ENCODE measurements at places on chromosomes 2 and 18.
A peak's percentile ranks its signal among the peaks of the same experiment; 100 is the strongest.

- DNase-seq: peak; percentile 84
Measured at GRCh38 chr2:219218732-219219701, at the start of gene ABCB6. TSS of gene ABCB6 (minus strand) at chr2:219218958. CDS start at chr2:219218673, 285 bp downstream.

DNA sequence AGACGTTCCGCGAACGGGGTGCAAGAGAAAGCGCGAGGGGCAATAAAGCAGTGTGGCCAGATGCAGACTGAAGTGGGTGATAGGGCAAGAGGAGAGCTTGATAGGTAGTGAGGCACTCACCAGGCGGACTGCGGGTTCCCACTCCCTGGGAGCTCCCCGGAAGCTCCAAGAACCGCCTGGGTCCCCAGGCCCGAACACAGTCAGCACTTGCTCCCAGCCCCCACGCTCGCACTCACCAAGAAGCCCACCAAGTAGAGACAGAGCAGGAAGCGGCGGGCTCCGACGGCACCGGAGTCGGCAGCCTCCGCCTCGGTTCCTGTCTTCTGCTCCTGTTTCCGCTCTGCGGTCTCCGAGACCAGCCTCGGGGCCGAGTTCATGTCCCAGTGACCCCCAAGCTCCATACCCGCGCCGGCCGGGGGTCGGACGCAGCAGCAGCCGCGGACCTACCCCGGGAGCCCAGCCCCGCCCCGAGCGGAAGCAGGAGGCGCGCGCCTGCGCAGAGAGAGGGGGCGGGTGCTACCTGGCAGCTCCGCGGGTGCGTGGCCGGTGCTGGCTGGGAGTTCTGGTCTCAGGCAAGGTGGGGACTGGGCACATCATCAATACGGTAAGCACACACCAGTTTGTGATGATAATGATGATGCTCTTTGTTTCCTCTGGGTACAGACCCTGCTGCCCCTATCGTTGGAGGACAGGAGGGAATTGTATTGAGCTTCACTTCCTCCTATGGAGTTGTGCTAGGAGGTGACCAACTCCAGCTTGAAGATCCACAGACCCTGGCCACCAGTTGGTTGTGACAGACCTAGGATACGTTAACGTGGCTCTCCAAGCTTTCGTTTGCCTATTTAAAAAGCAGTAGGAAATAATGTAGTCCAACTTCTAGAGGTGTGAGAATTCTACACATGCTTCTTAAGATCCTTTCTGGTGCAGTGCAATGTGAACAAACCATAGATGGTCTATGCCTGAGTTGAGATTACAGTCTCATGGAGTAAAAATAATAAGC is 25.1 kb upstream of the TMEM182 start:
- DNase-seq: peak; percentile 85

DNA sequence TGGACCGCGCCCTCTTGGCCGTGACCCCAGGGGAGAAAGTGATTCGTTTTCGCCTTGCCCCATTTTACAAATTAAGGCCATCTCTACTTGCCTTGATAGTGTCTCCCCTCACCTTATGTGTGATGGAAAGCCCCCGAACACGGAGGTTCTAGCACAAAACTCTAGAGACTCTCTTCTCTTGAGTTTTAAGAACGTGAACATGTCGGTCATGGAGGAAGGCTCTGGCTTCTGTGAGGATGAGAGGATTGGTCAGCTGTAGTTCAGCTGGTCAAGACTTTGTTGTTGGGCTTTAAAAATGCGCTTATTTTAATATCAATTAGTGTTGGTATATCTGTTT is 828 bp downstream of the DYNC1I2 start:
- no peak for DNase-seq

GRCh38 chr2:74947703-74948102 is 10.7 kb upstream of the POLE4 start:
- DNase-seq: no peak

GRCh38 chr2:240143801-240144648 is 3.6 kb upstream of the OTOS start:
- peak; percentile 71 for DNase-seq

DNA sequence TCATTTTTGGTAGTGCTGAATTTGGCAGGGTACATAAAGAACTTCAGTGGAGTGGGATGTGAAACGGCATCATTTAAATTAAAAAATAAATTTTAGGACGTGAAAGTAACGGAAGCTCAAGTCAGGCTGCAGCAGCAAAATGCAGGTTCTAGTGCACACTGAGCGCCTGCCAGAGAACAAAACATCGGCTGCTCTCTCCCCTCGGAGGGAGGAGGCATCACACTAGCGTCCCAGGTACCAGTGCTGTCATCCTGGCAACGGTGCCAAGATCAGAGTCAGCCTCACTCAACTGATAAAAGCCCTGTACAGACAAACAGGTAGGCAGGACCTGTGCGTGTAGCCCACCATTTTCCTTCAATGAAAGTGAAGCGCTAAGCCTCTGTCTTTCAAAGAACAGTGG is 261.5 kb downstream of the PTGR3 start:
- no peak for DNase-seq

DNA sequence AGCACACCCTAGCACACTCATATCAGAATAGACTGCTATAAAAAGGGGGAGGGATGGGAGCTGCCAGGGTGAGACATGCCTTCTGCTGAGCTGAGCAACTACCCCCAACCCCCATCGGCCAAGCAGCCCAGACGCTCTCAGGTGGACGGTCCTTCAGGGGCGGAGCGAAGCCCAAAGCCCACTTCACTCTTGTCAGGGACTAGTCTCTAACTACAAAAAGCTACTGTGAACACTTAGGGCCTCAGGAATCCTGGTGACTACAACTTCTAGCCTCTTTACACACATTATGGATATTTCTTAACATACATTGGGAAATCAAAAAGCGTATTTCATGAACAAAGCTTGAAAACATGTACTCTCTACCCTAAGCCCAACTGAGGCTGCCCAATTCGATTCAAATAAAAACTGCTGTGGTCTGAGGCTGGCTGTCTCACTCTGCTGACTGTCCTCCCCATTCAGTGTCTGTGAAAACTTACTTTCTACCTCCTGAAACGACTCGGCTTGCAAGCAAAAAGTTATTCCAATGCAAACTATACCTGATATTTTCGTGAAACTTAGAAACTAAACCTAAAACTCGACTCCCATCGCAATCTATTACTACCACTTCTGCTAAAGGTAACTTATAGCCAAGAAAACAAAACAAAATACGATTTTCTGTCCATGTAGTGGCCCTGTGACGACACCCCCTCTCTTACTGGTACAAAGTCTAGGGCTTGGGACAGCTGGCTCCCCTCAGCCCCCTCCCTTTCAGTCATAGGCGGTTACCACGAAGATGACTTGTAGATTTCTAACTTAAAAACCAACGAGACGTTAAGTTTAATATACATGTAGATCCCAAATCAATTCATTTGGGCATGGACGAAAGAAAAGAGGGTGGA is 1.2 kb downstream of the SERTAD2 start:
- DNase-seq: peak; percentile 22

- DNase-seq: no peak
Measured at GRCh38 chr2:31086590-31086989, 51.6 kb downstream of the GALNT14 start.

- DNase-seq: no peak
Measured at GRCh38 chr2:36967236-36967876, 1.0 kb upstream of the STRN start.

GRCh38 chr2:64923385-64923710 is 65.9 kb upstream of the SLC1A4 start:
- no peak for DNase-seq

DNA sequence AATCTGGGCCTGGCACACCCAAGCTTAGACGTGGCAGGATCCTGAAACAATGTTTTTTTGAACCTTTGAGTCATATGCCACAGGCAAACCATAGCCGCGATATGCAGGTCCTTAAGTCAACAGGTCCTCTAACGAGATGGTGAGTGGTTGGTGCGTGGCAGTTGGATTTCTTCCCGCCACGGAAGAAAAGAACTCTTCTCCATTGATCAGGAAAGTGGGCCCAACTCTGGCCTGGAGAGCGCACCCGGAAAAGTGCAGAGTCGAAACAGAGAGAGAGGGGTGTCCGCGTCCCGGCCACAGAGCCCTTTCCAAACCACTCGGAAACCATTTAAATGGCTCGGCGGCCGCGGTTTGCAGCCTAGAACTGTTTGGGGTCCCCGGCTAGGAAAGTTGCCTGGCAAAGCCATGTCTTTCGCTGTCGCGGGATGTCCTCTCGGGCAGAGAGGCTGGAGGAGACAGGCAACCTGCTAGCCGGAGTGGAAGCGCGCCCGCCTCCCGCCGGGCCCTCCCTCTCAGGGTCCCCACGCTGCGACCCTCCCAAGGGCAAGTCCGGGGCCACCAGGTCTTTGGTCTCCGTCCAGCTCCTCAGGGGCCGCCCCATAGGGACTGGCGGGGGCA is 777 bp downstream of the GALNT3 start:
- DNase-seq: no peak

DNA sequence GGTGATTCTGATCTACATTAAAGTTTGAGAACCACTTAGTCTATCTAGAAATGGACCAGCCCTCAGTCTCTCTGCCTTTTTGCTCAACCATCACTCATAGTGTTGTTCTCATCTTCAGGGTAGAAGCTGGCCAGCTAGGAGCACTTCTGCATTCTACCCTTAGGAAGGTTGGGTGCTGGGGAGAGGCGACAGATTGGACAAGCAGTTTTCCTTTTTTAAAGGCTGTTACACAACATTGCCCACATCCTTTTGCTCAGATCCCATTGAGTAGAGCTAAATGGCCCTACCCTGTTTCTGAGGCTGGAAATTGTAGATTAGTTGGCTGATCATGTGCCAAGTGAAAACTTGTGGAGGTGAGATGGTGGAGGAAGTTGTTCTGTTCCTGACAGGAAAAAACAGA is 35.6 kb downstream of the OSBPL6 start:
- DNase-seq: no peak

DNA sequence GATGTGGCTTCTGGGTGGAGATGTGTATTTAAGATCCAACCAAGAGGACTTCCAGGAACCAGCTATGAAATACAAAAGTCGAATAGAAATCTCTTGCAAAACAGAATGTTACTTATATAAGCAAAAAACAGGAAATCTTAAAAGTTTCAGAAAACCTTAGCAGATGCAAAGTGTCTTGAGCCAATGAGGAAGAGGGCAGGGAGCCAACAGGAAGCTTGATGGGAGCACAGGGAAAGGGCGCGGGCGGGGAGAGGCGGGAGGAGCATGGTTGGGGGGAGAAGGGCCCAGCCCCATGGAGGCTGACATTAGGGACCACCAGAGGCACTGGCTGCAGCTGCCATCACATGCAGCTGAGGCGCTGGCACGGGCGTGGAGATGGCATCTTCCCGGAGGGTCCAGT is 203.3 kb downstream of the SNTG2 start:
- no peak for DNase-seq

DNA sequence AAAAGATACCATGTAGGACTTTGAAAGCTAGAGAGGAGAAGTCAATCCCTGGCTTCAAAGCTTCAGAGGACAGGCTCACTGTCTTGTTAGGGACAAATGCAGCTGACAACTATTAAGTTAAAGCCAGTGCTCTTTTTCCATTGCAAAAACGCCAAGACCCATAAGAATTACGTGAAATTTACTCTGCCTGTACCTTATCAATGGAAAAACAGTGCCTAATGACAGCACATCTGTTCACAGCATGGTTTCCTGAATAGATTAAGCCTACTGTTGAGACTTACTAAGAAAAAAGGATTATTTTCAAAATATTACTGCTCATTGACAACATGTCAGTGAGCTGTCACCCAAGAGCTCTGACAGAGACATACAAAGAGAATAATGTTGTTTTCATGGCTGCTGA is 52.9 kb downstream of the ANKRD12 start:
- DNase-seq: no peak

DNA sequence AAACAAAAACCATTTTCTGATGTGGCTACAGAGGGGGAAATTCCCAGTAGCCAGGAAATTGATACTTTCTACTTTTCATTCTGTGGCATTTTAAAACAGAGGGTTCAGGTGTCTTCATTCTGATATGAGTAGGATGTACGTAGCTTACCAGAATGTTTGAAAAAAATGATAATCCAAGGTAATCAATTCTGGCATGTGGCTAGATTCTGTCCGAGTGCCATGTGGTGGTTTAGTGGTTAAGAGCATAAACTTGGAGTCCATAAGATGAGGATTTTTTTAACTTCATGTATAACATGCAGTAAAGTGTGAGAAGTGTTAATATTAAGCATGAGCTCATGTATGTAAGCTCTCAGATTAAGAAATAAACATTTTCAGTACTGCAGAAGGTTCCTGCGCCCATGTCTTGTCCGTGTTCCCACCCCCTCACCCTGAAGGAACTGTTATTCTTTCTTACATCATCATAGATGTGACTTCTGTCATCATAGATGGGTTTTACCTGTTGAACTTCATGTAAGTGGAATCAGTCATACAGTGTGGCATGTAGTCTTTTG is 4.5 kb downstream of the B3GNT2 start:
- no peak for DNase-seq

DNA sequence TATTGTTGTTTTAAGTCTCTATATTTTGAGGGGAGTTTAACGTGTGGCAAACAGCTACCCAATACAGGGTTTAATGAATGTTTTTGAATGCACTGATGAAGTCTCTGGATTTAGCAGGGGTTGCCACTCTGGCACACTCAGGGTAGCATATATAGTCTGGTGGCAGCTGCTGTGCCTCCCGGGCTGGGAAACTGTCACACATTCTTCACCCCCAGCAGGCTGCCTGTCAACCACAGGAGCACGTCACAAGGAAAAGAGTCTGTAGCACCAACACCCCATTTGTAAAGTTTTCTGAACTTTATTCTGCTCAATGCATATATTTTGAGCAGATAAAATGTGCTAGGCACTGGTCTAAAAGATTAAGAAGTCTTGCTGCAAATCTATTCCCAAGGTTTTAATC is 39.3 kb downstream of the NGEF start:
- no peak for DNase-seq

DNA sequence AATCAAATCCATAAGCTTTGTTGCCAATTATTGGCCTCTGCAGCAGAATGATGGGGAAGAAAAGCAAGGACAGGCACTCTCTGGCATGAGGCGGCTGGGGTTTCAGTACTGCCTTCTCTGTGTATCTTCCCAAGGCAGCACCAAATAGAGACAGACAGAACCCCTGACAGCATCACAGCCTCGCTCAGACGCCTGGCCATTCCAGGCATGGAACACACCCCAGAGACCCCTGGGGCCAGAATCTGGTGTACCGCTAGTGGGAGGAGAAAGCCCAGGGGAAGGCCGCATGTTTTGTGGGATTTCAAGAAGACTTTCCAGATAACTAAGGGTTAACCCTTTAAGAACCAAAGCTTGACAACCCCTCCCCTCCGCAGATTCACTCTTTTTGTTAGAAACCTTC is 282.1 kb downstream of the EN1 start:
- no peak for DNase-seq
